ENCODE measurements at places on chromosomes 16 and 17.

GRCh38 chr17:34874478-34874877 is 86.8 kb downstream of the CCT6B start:
- no peak for DNase-seq

- DNase-seq: no peak
These were observed 2.1 kb upstream of the CUEDC1 start for GRCh38 chr17:57957120-57957850.

- no peak for DNase-seq
These were observed 1.1 kb downstream of the BCO1 start for GRCh38 chr16:81239367-81240121.

- DNase-seq: no peak
These were observed 1.7 kb upstream of the PRSS21 start for GRCh38 chr16:2815299-2815771.

- DNase-seq: peak; percentile 39
These were observed 385 bp downstream of the CFAP119 start for GRCh38 chr16:30761427-30761927.

- DNase-seq: no peak
These were observed 57.1 kb downstream of the CREBBP start for GRCh38 chr16:3823427-3823826.

- no peak for DNase-seq
These were observed 8.7 kb upstream of the RNPS1 start for GRCh38 chr16:2276368-2277195.

DNA sequence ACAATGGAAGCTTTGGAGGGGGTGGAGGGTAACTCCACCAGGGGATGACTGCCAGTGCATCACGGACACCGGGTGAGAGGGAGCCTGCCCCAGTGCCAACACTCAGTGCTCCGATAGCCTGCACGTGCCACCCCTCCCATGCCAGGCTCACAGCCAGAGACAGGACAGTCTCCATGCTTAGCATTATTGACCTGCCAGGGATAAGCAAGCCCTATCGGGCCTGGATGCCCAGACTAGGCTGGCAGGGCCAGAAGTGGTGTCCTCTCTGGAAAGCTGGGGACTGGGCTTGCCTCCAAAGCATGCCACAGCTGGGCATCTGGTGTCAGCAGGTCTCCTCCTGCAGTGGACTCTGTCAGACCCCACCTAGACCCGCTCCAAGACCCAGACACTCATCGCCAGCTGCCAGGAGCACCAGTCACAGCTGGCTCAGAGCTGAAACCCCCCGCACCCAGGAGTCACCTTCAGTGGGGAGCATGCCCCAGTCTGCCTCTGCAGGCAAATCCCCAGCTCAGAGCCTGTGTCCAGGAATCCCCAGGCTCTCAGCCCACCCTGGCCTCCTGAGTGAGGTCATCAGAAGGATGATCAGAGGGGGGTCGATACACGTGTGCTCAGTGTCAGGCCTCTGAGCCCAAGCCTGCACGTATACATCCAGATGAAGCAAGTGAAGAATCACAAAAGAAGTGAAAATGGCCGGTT is 1.8 kb upstream of the RHBDF1 start:
- DNase-seq: no peak

- DNase-seq: no peak
These were observed 3.5 kb upstream of the EZH1 start for GRCh38 chr17:42748202-42748907.

- no peak for DNase-seq
These were observed 67.1 kb upstream of the ZNF469 start for GRCh38 chr16:88315543-88316105.

GRCh38 chr16:84579936-84580335 is 37.9 kb downstream of the COTL1 start:
- DNase-seq: no peak

DNA sequence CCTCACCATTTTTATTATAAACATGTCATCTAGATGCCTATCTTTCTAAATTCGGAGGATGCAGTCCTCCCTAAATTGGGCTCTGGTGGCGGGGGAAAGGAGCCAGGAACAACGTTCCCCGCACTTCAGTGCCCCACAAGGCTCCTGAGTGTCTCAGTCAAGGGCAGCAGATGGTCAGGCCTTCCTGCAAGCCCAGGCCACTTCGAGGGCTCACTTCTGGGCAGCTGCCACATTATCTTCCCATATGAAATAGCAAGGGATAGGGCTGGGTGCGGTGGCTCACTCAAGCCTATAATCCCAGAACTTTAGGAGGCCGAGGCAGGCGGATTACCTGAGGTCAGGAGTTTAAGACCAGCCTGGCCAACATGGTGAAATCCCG is 32.3 kb downstream of the FBXO31 start:
- no peak for DNase-seq

GRCh38 chr16:56298948-56299596 is 107.8 kb downstream of the GNAO1 start:
- no peak for DNase-seq

GRCh38 chr17:9658593-9659211 is 13.4 kb downstream of the USP43 start:
- no peak for DNase-seq

DNA sequence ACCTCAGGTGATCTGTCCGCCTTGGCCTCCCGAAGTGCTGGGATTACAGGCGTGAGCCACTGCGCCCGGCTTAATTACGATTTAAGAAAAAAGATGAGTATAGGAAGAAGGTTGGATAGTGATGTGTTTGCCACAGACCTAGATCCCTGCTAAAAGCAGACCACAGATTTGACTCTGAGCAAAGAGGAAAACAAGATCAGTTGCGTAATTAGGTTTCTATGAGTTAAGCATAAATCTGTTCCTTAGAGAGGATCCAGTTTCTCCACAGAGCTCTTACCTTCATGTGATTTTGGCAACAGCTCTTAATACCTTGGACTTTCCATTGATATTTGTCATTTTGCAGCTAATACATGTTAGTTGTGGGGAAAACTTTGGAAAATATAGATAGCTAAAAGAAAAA is 31.1 kb downstream of the CDH1 start:
- no peak for DNase-seq

- no peak for DNase-seq
These were observed 87.2 kb downstream of the MAP2K4 start for GRCh38 chr17:12107905-12108304.

GRCh38 chr17:28947639-28948038 is 3.7 kb downstream of the PHF12 start:
- DNase-seq: peak; percentile 38

- DNase-seq: no peak
These were observed 345 bp downstream of the TSC2 start for GRCh38 chr16:2048116-2048543.

- no peak for DNase-seq
These were observed 34.4 kb upstream of the CDRT4 start for GRCh38 chr17:15501793-15502192.

DNA sequence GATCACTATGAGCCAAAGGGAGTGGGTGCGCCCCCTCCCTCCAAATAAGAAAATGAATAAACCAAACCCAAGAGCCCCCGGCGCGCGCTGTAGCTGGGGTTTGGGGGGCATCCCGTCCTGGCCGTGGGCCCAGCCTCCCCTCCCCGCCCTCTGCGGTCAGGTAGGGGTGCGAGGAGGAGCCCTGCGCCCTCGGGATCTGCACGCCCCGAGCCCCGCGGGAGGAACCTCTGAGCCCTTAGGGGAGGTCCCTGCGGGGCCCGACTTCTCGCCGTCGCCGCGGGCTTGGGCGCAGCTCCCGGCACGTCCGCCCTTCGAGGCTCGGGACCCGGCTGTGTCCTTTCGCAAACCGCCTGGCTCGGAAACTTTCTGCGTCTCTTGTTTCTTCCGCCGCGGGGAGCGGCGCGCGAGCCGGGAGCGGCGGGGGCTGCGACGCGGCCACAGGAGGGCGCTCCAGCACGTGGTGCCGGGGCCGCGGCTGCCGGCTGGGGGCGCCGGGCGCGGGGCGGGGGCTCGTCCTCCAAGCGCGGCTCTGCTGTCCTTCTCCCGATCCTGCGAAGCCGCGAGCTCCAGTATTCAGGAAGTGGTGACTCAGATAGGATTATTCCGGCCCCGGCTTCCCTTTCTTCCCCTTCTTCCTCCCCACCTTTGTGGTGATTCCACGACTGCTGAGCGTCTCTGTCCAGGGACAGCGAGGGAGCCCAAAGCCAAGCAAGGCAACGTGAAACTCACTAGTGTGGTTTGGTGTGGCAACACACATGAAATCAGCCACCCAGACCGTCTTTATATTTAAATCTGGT is 1.6 kb downstream of the PITPNC1 start:
- DNase-seq: peak; percentile 83

- DNase-seq: no peak
These were observed 872 bp downstream of the ELMO3 start for GRCh38 chr16:67199808-67200198.

DNA sequence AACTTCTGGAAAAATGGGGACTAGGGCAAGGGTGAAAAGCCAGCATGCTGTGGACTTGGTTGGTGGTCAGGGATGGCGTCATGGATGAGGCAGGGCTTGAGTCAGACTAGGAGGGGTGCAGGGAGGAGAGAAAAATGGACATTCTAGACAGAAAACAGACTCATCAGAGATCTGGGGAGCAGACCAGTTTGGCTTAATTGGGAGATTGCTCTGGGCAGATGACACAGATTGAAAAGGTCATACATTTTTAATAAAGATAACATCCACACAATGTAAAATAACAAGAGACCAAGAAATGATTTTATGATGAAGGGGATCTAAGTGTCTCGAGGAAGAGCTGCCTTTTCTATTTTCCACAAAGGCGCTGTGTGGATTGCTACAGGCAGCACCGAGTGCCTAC is 326.3 kb downstream of the XYLT1 start:
- no peak for DNase-seq

DNA sequence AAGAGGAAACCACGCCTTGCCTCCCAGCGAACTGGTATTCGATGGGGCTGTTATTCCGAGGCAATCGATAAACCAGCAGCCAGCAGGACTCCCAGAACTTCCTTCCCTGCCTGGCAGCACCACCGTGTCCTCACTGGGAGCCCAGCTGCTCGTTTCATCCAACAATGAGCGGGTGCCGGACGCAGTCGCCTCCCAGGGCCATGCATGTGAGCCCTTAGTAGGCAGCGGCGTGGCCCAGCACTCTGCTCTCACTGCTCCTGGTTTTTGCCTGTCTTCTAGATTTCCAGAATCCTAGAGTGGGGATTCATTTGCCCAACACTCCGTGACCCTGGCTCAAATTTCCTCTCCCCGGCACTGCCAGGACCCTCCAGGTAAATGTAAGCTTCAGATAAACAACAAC is 29.1 kb upstream of the RASD1 start:
- no peak for DNase-seq

GRCh38 chr16:79182616-79183015 is 417.9 kb downstream of the MAF start:
- no peak for DNase-seq
